Activated CD4-positive, alpha-beta T cell treated with anti-CD3 and anti-CD28 coated beads for 36 hours (primary cell): ENCODE measurements at places on chromosomes 2 and 18.

DNA sequence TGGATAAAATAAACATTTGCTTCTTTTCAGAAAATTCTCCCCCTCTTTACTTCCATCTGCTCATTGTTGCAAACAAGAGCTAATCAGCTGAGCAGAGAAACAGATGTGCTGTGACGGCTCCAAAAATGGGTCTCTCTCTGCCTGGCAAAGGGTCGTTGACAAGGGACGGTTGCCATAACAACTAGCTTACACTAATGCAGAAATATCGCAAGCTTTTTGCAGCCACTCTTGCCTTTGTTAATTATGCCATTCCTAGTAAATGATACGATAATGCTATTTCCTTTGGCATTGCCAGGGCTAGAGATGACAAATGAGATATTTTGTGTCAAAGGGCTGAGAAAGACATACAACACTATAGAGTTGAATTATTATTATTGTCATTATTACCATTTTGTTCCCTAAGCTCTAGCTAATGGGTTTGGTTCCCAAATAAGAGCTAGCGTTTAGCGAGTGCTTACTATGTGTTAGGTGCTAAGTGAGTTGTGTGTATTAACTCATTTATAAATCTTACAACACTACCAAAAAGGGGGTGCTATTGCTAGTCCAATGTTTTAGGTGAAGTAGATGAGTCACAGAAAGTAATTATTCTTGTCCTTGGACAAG lies 46.8 kb downstream of the MYO3B start:
- DNase-seq: no peak

GRCh38 chr2:241877989-241878970 lies 8.8 kb downstream of the RTP5 start:
- DNase-seq: peak; percentile 88

GRCh38 chr2:197633109-197633657 lies 42.2 kb downstream of the RFTN2 start:
- DNase-seq: no peak

GRCh38 chr2:211396815-211397214 lies 840.4 kb downstream of the CPS1 start:
- DNase-seq: no peak

DNA sequence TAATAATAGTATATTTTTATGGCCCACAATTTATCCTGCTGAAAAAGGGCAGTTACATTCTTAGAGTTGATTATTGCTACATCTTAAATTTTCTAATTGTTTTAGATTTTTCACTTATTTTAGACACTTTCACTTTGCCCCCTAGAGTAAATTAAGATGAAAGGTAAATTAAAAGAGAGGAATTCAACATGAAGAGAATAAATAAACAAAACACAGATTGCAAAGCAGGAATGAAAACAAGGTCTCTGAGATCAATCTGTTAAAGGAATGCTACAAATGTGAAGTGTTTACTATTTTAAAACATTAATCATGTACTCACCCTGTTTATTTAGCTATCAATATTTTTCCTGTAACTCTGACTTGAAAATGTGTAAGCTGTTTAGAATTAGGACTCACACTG lies 113.5 kb upstream of the ETAA1 start:
- DNase-seq: no peak

DNA sequence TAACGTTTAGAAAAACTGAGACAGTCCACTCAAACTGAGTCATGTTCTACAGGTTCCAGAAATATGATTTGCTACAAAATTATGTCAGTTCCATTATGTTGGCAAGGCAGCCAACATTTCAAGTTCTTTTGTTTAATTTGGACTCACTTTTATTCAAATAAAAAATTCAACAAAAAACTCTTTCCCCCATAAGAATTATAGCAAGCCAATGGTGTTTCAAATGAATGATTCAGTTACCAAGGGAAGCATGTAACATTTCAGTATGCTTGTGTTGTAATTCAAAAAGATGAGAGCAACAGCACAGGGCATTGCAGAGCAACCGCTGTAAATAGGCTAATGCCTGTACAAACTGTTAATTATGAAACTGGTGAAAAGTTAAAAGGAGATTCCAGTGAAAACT lies 140.8 kb downstream of the FIGN start:
- DNase-seq: no peak

DNA sequence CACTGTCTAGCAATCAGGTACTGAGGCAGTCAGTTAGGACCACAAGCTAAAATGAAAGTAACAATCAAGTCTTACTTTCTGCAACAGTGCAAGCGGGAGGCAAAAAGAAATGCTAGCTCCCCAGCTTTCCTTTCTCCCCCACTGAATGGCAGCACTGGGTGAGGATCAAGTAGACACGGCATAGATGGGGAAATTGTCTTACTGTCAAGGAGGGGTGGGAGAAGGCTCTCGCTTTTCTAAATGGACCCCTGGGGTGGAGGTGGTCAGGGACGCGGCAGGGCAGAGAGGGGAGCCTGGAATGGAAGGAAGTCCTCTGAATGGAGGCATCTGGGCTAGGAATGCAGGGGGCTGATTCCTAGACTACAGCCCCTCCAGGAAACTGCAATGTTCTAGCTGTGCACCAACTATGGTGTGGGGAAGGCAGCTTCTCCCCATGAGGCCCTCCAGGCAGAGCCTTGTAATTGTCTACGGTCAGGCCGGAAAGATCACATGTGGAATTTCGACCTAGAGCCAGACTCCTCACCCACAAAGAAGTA lies 24.3 kb downstream of the METTL8 start:
- no peak for DNase-seq

- no peak for DNase-seq
Observed at GRCh38 chr2:64938607-64939285, 50.5 kb upstream of the SLC1A4 start.
